ENCODE measurements at places on chromosomes 5 and 9.

DNA sequence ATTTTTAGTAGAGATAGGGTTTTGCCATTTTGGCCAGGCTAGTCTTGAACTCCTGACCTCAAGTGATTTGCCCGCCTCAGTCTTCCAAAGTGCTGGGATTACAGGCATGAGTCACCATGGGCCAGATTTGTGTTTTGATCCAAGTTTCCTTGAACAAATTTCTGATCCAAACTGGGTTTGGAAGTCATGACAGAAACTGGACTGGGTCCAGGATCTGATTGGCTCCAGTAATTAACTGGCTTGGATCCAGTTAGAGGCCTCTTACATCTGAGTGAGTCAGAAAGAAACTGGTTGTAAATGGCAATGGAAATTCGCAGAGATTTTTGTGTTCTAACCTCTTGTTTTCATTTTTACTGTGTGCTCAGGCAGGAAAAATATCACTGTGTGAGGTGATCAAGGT is 141.6 kb downstream of the SLC25A46 start:
- no peak for DNase-seq

- no peak for DNase-seq
Observed at GRCh38 chr5:31682851-31683250, 43.9 kb downstream of the PDZD2 start.

DNA sequence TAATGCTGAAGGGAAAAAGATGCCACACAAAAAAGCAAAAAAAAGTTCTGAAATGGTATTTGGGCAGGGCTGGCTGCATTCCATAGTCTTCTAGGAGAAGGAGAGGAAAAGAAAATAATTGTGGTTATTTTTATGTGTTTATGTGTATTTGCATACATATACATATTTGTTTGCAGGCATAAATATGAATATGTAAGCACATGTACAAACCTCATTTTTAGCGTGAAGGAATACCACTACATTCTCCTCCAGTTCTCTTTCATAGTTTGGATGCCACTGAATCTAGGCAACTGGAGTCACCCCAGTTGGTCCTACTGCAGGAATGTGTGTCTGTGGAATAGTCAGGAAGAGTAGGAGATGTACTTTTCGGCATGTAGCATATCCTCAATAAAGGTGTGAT is 181.1 kb downstream of the YTHDC2 start:
- no peak for DNase-seq

DNA sequence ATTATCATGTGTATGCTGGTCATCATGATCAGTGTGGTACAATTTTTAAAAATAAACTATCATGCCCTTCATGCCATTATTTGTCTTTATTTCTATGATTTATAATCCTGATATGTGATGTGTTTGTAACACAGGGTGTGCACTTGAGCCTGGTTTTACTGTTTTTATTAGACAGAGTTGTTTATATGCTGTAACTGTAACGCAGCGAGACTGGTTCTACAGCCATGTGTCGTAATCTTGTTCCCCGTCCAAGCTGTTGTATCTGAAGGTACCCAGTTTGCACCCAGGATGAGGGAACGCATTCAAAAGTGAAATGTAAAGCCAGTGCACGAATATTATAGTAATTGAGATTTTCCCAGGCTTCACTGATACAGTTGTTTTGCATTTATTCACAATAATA is 28.2 kb downstream of the SNX18 start:
- no peak for DNase-seq

- DNase-seq: no peak
Observed at GRCh38 chr9:14326264-14326826, 12.4 kb upstream of the NFIB start.

DNA sequence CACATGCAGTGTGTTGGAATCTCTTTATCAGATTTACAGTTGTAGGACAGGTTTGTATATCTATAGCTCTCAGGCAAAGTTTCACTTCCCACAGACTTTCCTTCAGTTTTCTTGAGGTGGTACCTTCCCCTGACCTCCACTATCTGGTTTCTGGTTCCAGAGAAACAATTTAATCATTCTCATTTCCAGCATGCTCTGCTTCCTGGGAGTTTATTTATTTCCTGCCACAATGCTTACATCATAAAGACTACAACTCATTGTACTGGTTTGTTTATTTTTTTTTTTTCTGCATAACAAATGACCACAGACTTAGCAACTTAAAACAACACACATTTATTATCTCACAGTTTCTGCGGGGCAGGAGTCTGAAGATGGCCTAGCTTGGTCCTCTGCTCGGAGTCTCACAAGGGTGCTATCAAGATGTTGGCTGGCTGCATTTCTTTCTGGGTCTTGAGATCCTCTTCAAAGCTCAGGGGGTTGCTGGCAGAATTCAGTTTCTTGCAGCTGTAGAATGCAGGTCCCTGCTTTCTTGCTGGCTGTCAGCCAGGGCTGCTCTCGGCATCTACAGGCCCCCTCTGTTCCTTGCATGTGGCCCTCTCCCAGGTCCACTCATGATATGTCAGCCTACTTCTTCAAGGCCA is 247.7 kb downstream of the ENC1 start:
- no peak for DNase-seq

DNA sequence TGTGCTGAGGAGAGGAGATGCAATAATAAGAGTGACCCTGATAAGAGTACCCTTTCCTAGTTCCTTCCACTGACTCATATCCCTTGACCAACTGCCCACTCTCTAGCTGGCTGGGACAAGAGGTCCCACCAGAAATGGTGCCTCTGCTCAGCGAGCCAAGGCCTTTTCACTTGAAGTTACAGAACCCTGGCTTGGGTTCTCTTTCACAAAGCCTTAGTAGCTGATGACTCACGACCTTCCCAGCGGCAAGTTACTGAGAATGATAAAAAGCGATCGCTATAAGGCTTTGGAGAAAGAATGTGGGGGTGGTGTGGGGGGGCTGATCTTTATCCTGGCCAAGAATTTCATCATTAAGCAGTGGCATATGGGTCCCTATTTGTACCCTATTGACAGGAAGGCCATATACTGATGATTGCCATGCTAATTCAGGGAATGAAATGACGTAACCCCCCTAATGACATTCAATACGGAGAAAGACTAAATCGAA is 90.3 kb downstream of the FBXO38 start:
- DNase-seq: no peak

GRCh38 chr9:70594386-70594944 is 180.0 kb upstream of the KLF9 start:
- DNase-seq: no peak

GRCh38 chr5:165781738-165782137 is 2276.3 kb downstream of the MAT2B start:
- DNase-seq: no peak

- DNase-seq: no peak
Observed at GRCh38 chr9:450561-450960, 235.9 kb downstream of the DOCK8 start.

DNA sequence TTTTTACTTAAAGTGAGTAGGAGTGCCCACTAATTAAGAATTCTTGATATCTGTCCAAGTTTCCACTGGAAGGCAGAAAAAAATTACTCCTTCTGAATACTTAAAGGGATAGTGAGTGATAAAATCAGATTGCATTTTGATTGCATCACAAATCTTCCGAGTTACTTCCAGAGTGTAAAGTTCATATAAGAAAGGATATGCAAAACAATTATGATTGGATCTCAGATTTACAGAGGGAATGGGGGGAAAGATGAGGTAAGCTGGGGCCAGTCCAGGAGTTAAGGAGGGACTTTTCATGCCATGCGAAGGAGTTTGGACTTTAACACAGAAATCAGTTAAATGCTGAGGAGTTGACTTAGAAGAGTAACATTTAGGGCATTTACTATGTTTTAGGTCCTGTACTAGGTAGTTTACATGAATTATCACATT is 9.3 kb upstream of the RNF145 start:
- no peak for DNase-seq

GRCh38 chr9:23117616-23118015 is 671.0 kb downstream of the DMRTA1 start:
- no peak for DNase-seq

- DNase-seq: no peak
Observed at GRCh38 chr9:124623966-124624734, 117.0 kb upstream of the NR5A1 start.

- DNase-seq: no peak
Observed at GRCh38 chr5:122073018-122073417, 5.0 kb downstream of the LOX start.

DNA sequence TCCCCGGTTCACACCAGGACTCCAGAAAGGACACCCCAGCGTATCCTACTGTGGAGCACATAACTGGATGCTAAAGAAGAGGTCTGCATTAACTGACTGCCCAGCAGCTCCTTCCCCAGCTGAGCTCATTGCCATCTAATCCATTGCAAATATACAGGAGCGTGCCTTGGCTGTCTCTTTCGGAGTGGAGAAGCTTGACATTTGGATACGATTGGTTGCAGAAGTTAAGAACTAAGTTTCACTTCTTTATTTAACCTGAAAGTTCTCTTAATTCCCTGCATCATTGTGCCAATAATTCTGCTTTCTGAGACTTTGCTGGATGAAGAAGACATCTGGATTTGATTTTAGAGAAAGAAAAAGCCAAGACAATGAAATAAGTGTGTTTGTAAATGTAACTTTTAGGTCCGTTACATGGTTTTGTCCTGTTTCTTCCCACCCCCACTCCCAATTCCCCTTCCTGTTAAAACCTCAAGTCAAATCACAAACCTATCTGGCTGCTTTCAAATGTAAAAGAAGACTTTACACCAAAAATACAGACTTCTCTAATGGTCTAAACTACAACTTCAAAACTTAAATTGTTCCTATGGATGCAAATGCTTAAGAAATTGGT is 33.9 kb downstream of the TAS2R1 start:
- DNase-seq: no peak

GRCh38 chr9:5614192-5614591 is 14.7 kb upstream of the RIC1 start:
- DNase-seq: no peak

DNA sequence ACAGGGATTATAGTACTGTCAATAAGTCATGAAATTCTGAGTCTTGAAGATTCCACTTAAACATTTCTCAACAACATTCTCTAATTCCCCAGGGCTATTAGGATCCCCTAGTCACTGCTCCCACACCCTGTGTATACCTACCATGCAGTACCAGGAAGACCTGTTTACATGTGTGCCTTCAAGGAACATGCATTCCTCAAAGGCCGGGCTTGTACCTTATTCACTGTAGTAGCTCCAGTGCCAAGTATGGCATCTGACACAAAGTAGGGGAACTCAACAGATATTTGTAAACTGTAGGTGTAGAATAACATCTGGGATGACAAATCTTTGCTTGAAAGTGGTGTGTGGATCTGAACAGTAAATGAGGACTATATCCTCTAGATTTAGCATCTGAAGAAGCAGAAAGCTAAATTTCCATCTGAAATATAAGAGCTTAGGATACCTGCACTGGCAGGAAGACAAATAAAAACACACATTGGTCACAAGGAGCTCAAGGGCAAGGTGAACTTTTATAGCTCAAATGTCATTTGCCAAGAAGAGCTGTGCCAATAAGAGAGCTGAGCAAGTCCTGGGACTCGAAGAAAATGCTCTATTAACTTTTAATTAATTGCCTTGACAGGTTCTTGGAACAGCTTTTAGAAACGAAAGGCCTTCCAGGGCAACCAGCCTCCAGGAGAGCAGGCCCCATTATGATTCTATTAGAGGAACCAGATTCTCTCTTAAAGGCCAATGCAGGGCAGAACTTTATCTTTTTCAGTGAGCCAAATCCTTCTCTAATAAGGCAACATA is 52.3 kb upstream of the MYOT start:
- no peak for DNase-seq

GRCh38 chr5:96000308-96000707 is 38.7 kb upstream of the ELL2 start:
- no peak for DNase-seq

DNA sequence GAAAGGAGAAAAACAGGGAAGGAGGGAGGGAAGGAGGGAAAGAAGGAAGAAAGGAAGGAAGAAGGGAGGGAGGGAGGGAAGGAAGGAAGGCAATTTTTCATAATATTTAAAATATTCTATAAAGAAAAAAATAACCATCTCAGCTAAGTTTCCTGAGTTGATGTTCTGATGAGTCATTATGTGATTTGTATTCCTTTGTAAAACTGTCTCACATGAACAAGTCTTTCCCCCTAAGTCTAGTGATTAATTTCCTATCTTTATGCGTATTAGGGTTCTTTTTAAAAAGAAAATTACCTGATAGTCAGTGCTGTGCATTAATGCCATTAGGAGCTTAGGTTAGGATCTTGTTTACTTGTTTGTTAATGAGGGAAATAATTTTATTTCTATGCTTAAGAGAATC is 94.1 kb downstream of the RASEF start:
- DNase-seq: no peak

All from nucleus accumbens (tissue), 56 donors.